ENCODE measurements at places on chromosomes 16 and 17.

GRCh38 chr16:17683281-17683680 lies 212.5 kb upstream of the XYLT1 start:
- DNase-seq: no peak

DNA sequence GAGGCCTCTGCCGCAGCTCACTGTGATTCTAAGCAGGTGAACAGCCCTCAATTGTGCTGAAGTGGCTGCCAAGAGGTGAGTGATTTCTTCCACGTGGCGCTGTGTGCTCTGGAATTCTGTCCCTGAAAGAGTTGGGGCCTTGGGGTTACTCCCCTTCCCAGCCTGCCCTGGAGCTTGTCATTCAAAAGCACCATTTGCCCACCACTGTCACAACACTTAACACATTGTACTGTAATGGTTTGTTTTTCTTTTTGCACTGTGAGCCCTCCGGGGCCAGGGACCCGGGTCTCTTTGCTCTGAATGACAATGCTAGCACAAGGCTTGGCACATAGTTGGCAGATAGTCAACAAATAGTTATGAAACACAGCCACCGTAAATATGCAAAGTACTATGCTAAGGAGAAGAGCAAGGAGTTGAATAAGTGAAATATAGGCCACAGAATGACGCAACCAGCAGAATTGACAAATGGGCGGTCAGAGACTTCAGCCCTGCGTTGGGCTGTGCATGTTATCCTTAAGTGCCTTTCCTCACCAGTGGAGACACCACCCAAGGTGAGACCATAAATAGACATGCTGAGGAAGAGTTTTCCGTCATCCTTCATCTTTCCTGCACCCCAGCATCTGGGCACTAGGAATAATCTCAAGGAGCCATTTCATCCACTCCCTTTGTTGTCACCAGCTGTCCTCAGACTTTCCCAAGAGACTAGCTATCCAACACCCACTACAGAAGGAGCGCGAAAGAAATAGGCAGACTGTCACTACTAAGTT lies 112.0 kb upstream of the DNAH9 start:
- no peak for DNase-seq

GRCh38 chr17:64223283-64223682 lies 39.8 kb downstream of the TEX2 start:
- no peak for DNase-seq

DNA sequence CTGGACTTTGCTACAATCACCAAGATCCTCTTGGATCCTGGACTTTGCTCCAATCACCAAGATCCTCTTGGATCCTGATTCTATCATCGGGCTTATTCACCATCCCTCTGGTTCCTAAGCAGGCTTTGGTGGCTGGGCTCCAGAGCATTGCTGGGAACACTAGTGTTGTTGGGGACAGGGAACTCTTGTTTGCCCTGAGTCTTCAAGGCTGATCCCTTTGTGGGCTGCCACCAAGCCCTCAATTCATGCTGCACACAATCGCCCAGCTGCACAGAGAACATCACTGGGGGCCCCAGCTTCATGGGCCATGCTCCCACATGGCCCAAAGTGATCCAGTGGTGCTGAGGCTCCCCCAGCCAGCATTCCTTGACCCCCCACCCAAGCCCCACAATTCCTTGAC lies 88.3 kb downstream of the TMEM132E start:
- no peak for DNase-seq

DNA sequence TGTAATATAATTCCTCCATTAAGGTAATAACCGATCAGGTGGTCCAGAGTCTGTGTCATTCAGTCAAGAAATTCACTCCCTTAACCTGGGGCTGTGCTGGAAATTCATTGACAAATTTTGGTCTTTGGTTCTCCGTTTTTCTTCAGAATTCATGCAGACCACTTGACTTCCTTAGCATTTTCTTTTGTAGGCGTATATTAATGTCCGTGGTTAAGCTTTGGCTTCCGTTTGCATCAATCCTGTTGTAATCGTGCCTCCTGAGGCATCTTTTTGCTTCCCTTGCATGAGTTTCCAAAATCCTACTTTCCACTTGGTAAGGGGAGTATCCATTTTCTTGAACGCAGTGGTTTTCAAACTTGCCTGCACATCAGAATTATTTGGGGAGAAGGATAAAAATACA lies 9.0 kb downstream of the LRRC37B start:
- DNase-seq: no peak

DNA sequence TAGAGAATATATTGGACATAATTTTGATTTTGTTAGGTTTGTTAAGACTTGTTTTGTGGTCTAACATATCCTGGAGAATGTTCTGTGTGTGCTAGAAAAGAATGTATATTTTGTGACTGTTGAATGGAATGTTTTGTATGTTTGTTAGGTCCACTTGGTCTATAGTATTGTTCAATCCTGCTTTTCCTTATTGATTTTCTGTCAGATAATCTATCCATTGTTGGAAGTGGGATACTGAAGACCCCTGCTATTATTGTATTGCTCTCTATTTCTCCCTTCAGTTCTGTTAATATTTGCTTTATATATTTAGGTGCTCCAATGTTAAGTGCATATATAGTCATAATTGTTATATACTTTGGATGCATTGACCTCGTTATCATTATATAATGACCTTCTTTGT lies 33.0 kb upstream of the NKD1 start:
- no peak for DNase-seq

DNA sequence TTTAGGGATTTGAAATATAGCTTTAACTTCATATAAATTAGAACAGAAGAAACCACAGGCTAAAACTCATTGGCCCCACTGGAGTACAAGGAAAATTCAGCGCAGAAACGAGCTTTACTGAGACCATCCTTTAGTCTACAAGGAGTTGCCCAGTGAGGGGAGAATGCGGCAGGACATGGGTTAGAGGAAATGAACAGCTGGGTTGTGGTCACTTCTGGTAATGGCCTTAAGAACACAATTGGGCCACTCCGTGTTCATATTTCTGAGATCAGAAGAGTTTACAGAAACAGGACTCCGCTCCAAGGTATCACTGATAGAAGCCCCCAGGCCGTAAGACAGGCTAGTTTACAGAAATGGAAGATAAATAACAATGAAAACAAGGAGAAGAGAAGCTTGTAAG lies 188.3 kb downstream of the ZFHX3 start:
- DNase-seq: no peak

DNA sequence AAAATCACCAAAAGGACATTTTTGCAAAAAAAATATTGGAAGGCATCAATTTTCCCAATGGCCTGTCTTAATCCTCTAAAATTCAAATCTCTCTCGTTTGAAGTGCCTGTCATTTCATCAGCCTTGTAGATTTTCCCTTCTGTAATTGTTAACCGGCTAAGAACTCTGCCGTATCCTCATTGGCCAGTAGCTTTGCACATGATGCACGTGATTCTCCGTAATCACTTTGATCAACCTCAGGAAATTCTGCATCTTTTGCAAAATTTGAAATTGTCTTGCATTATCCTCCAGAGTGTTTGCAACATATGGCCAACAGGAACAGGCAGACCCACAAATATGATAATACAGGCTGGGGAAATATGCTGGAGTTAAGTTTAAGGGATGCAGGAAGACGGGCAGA lies 184.2 kb upstream of the RPL38 start:
- DNase-seq: no peak

DNA sequence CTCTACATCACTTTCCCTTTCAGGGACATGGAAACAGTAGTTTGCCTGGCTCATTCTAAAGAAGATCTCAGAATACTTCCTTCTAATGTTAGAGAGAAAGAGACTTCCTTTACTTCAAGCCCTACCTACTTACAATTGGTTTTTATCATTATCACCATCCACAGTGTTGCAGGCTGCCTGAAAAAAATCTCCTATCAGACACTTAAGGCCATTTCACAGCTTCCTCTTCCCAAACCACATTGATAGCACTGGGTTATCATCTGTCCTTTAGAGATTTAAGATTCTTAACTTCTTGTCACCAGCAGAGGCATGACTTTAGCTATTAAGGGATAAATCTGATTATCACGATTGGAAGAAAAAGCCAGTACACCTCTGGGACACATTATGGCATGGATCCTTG lies 178.5 kb upstream of the TBX2 start:
- DNase-seq: no peak

- no peak for DNase-seq
Measured at GRCh38 chr17:79104898-79105600, 30.4 kb downstream of the ENGASE start.

GRCh38 chr17:49196520-49196919 lies 13.9 kb downstream of the GNGT2 start:
- no peak for DNase-seq

DNA sequence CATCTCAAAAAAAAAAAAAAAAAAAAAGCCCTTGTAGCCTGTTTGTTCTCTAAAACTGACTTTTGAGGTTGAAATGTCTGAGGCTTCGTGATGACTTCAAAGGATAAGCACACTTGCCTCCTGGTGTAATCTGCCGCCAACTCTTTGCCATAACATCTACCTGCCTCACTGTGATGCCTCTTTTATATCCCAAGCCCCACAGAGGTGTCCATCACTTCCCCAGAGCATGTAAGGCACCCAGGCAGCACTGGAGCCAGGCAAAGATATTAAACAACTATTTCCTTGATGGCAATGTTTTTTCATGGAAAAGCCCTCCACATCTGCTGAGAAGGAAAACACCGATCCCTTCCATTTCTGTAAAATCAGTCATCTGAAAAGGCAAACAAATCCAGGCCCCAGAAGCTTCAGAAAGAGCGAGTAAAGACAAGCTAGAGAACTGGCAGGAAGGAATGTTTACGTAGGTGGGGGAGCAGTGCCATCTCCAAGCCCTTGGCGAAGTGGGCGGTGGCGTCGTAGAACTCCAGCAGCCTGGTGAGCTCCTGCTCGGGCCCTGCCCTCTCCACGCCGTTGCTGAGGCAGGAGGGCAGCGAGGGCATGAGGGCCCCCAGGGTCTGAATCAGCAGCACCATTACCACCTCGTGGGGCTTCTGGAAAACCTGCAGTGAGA lies 28.6 kb downstream of the COG7 start:
- no peak for DNase-seq

GRCh38 chr16:87864331-87864989 lies 4.8 kb downstream of the SLC7A5 start:
- no peak for DNase-seq

- DNase-seq: no peak
Measured at GRCh38 chr16:12256921-12257320, 280.4 kb downstream of the SNX29 start.

DNA sequence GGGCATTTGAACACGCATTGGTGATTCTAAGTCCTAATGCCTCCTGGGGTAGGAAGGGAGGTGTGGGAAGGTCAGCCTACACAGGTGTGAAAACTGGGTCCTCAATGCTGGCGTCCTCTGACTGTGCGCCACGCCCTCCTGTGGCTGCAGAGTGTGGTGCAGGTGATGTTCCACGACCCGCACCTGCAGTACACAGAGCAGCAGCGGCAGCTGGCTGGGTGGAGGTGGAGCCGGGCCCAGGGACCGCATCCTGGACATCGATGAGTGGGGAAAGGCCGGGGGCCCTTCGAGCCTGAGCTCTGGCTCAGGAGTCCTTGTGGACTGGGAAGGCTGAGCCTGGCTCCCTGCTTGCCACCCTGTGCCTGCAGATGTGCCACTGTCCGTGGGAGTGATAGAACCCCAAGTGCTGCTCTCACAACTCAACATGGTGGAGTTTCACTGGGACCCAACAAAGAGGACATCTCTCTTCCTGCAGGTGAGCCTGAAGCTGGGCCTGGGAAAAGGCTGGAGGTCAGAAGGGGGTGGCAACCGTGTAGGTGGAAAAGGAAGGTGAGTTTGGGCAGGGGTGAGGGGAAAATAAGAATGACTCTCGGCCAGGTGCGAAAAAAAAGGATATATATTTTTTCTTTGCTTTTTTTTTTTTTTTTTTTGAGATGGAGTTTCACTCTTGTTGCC lies 14.0 kb upstream of the STAC2 start:
- DNase-seq: peak; percentile 34

GRCh38 chr16:8982816-8983215 lies 19.1 kb upstream of the USP7 start:
- no peak for DNase-seq

DNA sequence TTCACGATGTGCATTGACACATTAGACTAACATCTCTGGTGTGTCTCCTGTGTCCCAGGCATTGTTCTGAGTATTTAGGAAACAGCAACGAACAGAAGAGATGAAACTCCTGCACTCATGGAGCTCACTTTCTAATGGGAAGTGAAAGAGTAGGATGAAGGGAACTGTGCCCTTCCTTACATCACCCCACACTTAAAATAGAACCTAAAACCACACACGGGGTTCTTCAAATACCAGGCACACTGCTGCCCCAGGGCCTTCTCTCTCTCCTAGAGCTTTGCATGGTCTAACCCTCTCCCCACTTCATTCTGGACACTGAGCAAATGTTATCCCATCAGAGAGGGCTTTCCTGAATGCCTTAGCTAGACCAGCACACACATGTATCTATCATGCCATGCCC lies 33.7 kb downstream of the TRIM25 start:
- no peak for DNase-seq

- DNase-seq: no peak
Measured at GRCh38 chr16:4179020-4179419, 62.8 kb upstream of the ADCY9 start.

DNA sequence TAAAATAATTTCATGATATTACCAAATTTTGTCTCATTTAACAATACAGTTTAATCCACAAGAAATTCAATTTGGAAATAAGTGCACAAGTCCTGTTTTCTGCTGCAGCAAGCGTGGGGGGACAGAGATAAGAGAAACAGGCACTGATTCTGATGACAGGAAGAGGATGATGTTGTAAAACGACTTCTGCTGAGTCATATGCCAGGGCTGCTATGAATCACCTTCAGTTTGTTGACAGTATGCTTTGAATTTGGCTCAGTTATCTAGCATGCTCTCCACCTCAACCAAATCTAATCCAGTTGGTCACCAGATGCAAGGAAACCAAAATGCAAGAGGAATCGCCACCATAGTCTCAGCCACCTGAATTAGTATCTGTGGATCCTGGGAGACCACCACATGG lies 244.1 kb upstream of the MON1B start:
- no peak for DNase-seq

GRCh38 chr17:6712854-6713129 lies 377 bp downstream of the SLC13A5 start:
- DNase-seq: no peak

GRCh38 chr16:69436896-69437295 lies 12.5 kb downstream of the CYB5B start:
- no peak for DNase-seq

DNA sequence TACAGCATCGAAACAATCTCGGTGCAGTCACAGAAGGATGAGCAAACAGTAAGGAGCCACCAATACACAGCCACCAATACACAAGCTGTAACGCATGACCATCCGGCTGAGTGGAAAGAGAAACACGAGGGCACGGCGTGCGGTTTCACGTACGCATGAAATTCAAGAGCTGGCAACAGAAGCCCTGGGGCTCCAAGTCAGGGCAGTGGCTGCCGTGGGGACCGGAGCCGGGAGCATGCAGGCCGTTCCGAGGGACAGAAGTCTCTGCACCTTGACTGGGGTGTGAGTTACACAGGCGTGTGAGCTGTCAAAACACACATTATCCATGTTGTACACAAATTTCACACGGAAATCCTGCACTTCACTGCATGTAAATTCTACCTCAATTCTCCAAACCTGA lies 50.6 kb upstream of the METRNL start:
- DNase-seq: no peak

- no peak for DNase-seq
Measured at GRCh38 chr17:1519678-1520077, 3.3 kb upstream of the INPP5K start.

GRCh38 chr17:1904273-1905182 lies 74.7 kb downstream of the RPA1 start:
- DNase-seq: no peak

Measured in stimulated activated CD8-positive, alpha-beta memory T cell treated with anti-CD3 and anti-CD28 coated beads, Interleukin-7, amount 100 ng/mL, for 1 hour (primary cell).